ENCODE measurements at places on chromosomes 3 and 15.

GRCh38 chr3:43418601-43419272 is 132.4 kb downstream of the SNRK start:
- H3K27me3 ChIP-seq = no peaks in the 10 kb centered on the region
- H3K4me3 ChIP-seq = no peak overlapping the region

- no peaks in the 10 kb centered on the region for H3K27me3 ChIP-seq
- H3K4me3 ChIP-seq = no peak overlapping the region
- no peak overlapping the region for H3K27ac ChIP-seq
- no peaks in the 10 kb centered on the region for H3K36me3 ChIP-seq
Observed at GRCh38 chr3:30075514-30075913, 530.9 kb upstream of the TGFBR2 start.

- DNase-seq = no peak
- H3K27ac ChIP-seq = no peak overlapping the region
- peaks cover 15% of the 10 kb centered on the region for H3K27me3 ChIP-seq
- H3K36me3 ChIP-seq = no peaks in the 10 kb centered on the region
- H3K4me3 ChIP-seq = no peak overlapping the region
Observed at GRCh38 chr3:53550005-53550620, 55.7 kb downstream of the CACNA1D start.

DNA sequence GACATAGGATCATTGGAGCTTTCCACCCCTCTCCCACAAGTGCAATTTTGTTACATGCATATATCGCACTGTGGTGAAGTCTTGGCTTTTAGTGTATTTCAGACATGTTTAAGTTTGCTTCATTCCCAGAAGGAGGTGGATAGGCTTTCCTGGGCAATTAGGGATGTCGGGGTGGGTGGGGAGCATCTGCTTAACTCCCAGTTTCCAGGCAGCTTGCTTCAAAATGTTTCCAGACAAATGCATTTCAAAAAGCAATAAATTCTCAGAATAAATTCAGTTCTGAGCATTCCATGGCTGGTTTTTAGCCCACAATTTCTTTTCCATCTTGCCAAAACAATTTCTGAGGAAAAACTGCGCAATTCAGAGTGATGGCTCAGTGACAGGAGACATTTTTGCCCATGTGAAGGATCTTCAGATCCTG is 227.7 kb upstream of the ZPLD1 start:
- no peak overlapping the region for H3K4me3 ChIP-seq
- H3K4me1 ChIP-seq = peaks cover 15% of the 10 kb centered on the region
- DNase-seq = no peak
- H3K36me3 ChIP-seq = no peaks in the 10 kb centered on the region
- peak overlapping the region; percentile 59 for H3K27ac ChIP-seq

GRCh38 chr15:75153087-75153486 is 48.6 kb upstream of the C15orf39 start:
- H3K4me1 ChIP-seq = peaks cover 9% of the 10 kb centered on the region
- H3K27me3 ChIP-seq = no peaks in the 10 kb centered on the region
- H3K36me3 ChIP-seq = no peaks in the 10 kb centered on the region
- no peak overlapping the region for H3K27ac ChIP-seq
- DNase-seq = no peak

DNA sequence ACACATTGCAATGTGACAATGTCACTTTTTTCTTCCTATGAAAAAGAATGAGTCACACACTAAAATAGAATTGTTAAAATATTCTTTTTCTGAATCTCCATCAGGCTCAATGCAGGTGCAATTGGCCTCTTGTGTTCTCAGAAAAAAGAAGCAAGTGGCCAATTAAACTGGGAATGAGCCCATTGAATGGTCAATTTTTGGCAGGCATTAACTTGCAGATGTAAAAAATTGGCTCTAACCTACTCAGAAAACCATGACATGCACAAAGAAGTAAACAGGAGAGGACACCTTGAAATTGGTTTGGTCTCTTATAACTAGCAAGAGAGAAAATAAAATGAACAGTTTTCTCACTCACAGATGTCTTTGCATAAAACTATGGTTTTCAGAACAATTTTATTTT is 820.8 kb downstream of the TBL1XR1 start:
- no peak overlapping the region for H3K27ac ChIP-seq
- H3K36me3 ChIP-seq = no peaks in the 10 kb centered on the region
- no peaks in the 10 kb centered on the region for H3K27me3 ChIP-seq
- no peak for DNase-seq
- no peaks in the 10 kb centered on the region for H3K4me1 ChIP-seq

All from left ventricle myocardium inferior (tissue), 1 donor.